ENCODE measurements at places on chromosomes 2 and 18.

DNA sequence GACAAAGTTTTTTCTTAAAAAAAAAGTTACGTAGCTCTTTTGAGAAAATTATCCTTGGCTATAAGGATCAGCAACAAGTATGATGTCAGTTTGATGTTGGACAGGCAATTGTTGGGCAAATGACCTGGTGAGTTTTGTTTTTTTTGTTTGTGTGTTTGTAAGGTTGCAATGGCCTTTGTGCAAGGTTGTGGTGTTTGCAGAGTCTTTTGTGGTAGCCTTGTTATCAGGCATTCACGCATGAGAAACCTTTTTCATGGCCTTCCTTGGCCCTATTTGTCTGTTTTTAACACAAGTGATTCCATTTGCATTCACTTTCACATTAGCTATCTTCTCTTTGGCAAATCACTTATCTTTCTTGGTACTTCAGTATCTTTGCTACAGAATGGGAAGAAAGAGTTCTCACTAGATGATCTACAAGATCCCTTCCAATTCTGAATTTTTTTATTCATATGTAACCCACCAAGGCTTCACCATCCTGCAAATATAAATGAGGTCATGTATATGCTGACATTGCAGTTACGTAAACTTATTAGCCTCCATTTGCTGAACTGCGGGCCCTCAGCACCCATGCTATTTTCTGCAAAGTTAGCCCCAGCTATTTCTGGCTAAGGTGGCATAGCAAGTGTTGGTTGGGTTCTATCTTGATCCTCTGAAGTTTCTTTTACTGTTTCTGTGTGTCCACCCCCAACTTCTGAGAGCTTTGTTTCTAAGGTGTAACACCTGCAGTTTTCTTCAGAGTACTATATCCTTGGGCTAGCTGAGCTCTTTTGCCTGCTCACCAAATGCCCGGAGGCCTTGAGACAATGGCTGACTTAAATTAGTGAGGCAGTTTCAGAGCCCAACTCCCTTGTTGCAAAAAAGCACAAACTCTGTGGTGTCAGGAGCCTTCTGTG lies 667.1 kb downstream of the IRS1 start:
- DNase-seq, result no peak

DNA sequence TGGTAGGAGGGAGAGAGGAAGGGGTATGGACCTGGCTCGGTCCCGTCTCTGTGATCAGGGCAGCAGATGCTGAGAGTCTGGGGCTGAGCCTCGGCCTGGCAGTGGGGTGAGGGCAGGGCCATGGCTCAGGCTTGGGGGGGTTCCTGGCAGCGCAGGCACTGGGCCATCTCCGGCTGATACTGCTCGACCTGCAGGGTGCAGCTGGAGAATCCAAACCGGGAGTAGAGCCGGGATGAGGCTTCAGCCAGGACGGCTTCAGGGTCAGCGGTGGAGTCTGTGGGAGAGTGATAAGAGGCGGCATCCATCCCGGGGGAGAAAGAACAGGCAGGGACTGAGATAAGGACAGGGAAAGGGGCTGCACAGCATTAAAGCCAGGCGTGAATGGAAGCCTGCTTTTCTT lies 7.7 kb downstream of the SLC30A3 start:
- DNase-seq, result no peak

GRCh38 chr2:194203898-194204297 lies 1453.1 kb upstream of the SLC39A10 start:
- DNase-seq, result peak; percentile 54

- DNase-seq, result no peak
These were observed 16.7 kb downstream of the DNMT3A start for GRCh38 chr2:25324905-25325592.

GRCh38 chr2:63012541-63012940 lies 38.1 kb upstream of the OTX1 start:
- DNase-seq, result no peak

DNA sequence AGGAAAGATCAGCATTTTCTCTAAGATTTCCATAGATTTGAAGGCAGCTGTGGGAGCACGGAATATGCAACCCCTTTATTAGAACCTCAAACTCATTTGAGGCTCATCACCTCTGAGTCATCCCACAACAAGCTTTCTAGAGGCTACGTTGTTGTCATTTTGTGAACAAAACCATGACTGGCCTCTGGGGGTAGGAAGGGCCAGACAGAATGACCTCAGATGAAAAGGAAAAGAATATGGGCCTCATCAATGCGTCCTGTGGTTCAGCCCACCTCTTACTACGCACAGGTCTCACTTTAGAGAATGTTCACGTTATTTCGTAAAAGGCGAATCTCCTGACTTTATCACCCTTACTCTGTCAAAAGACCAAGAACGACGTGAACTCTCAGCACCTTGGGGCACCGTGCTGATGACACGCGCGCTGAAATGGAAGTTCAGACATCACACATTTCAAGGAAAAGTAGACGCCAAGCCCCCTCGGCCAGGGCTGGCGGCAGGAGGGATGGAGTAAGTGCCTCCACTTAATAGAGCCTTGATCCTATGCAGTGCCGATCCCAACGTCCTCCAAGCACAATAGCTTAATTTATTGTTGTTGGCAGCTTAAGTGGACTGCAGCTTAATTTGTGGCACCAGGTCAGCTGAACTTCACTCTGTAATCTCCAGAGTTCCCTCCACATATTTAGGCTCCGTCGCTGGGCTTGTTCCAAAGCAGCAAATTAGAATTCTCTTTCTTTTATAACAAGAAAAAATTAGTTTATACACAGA lies 208.3 kb downstream of the EIPR1 start:
- DNase-seq, result peak; percentile 59

- DNase-seq, result no peak
These were observed 241.1 kb upstream of the MMADHC start for GRCh38 chr2:149828520-149829210.

DNA sequence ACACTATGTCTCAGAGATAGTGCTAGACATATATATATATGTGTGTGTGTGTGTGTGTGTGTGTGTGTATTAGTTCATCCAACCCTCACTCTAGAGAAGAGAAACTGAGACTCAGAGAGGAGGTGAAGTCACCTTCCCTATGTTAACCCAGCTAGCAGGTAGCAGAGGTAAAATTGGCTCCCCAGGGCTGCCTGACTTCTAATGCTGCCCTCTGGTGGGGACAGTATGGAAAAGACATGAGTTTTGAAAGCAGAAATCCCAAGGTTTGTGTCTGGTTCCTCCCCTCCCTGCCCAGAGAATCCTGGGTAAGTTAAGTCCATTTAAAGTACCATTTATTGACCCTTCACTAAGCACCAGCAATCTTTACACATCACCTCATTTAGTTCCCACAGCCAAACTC lies 137.7 kb downstream of the THNSL2 start:
- DNase-seq, result peak; percentile 50

DNA sequence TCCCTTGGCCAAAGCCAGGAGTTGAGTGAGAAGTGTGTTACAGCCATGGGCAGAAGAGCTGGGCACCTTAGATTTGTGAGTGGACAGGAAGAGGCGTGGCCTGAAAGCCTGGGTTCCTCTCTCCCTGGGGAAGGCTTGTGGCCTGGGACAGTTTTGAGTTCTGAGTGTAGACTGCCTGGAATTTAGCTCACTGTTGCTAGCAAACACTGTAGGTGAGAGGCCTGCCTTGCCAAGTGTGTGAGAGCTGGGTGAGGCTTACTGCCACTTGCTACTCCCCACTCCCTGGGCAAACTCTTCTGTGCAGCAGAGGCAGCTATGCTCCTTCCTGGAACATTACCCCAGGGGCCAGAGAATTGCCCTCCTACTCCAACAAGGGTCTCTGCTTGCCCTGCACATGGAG lies 150.0 kb upstream of the GALNT5 start:
- DNase-seq, result peak; percentile 4

GRCh38 chr2:182784777-182785176 lies 68.7 kb downstream of the DNAJC10 start:
- peak; percentile 61 for DNase-seq

GRCh38 chr2:112725545-112726457 lies 5.0 kb downstream of the NT5DC4 start:
- peak; percentile 70 for DNase-seq

DNA sequence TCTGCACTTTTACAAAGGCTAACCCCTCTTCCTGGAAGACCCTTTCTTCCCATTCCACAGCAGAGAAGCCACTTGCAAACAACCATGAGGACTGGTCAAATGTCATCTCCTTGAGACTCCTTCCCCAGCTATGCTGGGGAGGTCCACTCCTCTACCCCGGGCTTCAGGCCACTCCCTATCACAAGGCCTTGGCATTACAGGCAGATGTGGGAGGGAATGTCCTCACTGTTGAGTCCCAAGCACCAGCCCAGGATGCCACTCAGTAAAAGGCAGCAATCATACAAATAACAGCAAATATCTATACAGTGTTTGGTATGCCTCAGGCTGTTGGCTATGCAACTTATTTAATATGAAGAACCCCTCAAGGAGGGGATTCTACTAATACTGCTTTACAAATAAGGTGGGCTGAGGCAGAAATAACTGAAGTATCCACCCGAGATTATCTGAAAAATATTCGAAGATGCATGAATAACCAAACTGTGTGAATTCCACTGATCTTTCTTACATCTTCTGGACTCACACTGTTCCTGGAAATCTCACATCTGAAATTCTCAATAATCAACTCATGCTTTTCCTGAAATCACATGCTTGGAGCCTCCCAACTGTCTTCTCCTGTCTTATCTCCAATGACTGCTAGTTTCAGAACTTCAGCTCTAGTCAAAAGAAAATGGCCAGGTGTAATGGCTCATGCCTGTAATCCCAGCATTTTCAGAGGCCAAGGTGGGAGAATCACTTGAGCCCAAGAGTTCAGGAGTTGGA lies 226.3 kb downstream of the TCF4 start:
- DNase-seq, result no peak

DNA sequence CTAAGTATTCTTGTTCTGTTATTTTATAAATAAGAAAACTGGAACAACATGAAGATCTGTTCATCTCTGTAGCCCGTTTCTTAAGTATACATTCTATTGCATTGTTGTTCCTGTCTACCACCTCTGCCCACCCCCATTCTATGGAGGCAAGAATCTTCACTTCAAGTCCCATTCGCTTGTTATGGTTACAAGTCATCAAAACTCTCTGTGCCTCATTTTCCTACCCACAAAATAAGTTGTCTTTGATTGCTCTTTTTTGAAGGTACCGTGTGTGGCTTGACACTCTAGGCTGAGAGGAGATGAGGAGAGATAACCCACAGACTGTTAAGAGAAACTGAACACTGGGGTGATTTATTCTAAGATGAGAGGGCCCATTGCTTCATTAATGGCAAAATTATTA lies 2.9 kb upstream of the EVA1A start:
- DNase-seq, result no peak

GRCh38 chr2:186540941-186541340 lies 48.9 kb upstream of the ITGAV start:
- no peak for DNase-seq

DNA sequence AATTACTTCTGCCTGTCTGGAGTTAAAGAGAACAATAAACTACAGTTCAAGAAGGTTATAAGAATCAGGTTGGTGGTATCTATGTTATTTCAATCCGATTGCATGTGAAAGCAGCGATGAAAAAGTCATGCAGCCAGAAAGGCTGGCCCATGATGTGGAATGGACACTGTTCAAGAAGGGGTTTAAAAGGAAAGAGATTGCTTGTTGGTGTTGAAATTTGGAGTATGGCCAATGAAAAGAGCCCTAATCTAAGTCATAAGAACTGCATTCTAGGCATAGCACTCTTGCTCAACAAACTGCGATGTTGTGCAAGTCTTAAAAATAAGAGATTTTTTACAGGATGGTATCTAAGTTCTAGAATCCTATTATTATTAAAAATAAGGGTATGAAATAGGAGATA lies 61.3 kb downstream of the EFEMP1 start:
- DNase-seq, result peak; percentile 42

DNA sequence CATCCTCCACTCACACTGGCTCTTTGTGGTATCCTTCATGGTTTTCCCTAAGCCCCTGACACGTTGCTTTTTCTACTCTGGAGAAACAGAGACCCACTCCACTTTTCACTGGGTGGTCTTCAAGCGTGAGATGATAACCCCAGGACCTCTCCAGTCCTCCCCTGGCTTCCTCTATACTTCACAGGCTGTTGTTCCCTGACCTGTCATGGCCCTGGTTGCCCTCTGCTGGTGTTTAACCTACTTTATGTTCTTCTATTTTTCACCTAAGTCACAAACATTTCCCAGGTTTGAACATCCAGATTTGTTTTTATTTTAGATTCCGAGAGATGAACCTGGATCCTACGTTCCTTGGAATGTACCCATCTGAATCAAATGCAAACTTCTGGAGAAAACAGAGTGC lies 84.5 kb downstream of the AOX1 start:
- DNase-seq, result peak; percentile 15

All from PC-3 (cell line).